ENCODE measurements at places on chromosomes 1 and 21.
A peak's percentile ranks its signal among the peaks of the same experiment; 100 is the strongest.

DNA sequence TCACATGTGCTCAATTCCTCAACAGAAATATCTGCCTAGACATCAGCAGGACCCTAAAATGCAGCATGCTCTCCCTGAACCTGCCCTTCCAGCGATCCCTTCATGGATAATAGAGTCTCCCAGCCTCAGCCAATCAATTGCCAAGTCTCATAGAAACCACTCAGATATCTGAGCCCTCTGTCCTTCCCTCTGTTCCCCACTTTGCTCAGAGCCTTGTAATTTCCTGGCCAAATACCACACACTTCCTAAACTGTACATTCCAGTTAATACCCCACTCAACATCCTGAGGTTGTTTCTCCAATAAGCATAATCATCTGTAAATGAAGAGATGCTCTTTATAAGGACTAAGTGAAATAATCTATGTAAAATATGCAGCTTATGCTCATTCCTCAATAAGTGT lies 59.3 kb upstream of the PTGFRN start:
- no peak for DNase-seq

GRCh38 chr1:243216741-243217140 lies 38.3 kb downstream of the CEP170 start:
- no peak for DNase-seq

GRCh38 chr1:156549390-156549789 lies 23.0 kb downstream of the IQGAP3 start:
- peak; percentile 15 for DNase-seq

- DNase-seq: no peak
Measured at GRCh38 chr1:218617986-218618385, 272.9 kb downstream of the TGFB2 start.

- no peak for DNase-seq
Measured at GRCh38 chr1:10561497-10561896, 86.7 kb downstream of the PEX14 start.

- no peak for DNase-seq
Measured at GRCh38 chr1:230332575-230333066, 93.5 kb downstream of the PGBD5 start.

- peak; percentile 17 for DNase-seq
Measured at GRCh38 chr1:1833916-1834325, 55.7 kb upstream of the NADK start.

DNA sequence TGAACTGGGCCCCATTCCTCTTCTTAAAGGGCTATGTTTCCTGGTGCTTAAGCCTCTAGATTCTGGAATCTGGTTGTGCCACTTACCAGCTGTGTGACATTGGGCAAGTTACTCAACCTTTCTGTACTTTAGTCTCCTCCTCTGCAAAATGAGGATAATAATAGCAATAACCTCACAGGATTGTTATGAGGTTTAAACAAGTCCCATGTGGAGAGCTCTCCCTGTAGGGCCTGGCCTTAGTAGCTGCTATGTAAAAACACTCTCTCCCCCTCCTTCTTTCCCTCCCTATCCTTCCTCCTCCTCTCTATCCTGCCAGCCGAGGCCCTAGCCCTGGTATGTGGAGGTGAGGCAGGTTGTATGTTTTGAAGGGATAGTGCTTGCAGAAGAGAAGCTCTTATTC lies 8.2 kb upstream of the PEAR1 start:
- DNase-seq: no peak

DNA sequence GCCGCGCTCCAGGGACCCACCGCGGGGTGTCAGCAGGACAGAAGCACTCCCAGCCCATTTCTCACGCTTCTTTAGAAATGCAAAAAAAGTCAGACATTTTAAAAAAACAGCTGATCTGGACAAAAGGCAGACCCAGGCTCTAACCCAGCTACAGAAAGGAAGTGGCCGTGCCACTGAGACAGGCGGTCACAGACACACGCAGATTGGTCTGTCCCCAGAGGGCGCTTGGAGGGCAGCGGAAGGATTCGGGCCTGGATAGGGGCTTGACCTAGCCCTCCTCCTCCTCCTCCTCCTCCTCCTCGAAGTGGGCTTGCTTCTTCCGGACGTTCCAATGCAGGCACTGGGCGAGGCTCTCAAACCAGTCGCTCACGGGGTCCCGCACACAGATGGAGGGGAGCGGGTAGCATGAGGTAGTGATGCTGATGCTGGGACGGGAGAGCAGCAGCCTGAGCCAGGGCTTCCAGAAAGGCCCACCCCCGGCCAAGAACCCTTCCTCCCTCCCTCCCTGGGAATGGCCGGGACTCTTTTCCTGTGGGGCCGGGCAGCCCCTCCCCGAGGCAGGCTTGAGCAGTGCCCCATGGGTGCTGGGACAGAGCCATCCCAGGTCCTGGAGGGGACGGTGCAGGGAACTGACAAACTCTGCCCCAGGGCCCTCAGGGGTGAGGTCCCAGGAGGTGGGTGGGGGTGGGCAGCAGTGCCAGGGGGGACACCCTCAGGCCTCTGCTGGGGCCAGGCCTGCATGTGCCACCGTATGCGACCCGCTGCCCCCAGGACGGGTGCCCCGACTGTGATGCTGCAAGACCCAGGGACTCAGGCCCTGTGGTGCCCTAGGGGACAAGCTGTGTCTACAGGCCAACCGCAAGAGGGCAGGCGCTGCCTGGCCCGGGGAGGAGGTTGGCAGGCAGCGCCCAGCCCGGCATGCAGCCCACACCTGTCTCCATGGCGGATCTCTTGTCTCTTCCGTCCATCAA lies 25.3 kb downstream of the NADK start:
- DNase-seq: peak; percentile 53

- DNase-seq: no peak
Measured at GRCh38 chr1:57440096-57440495, 16.2 kb upstream of the DAB1 start.

DNA sequence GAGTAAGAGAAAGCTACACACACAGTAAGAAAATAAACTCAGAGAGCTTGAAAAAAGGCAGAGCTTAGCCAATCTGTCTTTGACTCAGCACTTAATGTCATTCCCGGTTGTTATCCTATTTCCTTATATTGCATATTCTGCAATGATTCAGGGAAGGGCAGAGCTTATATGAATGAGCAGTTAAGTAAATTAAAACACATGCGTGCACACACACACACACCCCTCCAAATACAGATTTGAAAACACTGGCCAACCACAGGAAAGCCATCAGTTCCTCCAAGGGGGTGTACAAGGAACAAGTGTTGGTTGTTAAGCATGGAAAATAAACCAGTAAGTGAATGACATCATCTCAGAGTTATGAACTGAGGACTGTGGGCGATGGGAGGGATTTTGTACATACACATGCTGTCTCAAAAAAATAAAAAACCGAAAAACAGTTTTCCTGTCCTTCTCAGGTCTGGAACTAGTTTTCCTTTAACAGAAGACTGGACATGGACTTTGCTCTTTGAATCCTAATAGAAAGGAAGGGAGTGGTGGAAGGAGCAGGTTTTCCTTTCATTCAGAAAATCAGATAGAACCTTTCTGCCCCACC lies 1.0 kb downstream of the IQGAP3 start:
- no peak for DNase-seq

Measured in cerebellar cortex (tissue), 1 donor.